Stimulated activated CD4-positive, alpha-beta T cell treated with anti-CD3 and anti-CD28 coated beads, Interleukin-12 subunit alpha, Interleukin-12 subunit beta, amount 100 ng/mL, for 48 hours (primary cell): ENCODE measurements at places on chromosomes 2 and 18.
A peak's percentile ranks its signal among the peaks of the same experiment; 100 is the strongest.

DNA sequence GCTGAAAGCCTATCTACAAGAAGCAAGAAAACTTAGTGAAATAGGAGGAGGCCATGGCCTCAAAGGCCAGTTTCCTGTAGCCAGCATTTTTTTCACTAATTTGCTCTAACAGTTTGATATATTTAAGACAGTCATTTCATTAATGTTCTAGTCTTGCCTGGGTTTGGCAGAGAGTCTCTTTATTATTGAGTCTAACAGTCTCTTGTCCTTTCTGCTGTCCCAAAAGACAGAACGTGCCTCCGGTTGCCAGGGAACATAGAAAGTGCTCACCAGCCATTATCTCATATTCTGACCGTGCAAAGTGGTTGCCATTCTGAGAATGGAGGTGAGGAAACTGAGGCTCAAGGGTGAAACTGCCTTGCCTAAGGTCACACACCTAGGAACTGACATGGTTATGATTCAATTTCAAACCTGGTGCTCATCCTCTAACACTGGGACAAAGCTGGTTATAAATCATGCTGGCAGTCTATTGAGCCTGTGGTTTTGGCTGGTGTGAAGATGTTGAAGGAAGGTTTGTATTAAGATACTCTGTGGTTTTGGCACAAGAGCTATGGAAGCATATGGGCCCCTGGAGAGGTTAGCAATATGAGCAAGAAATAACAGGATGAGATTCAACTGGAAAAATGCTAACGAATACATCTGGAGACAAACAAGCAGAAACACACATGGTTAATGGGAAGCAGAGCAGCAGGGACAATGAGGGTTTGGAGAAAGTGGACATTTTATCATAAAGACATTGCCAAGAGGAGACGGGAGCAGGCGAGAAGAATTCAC is 903.3 kb upstream of the KLHL29 start:
- DNase-seq: no peak

- no peak for DNase-seq
Observed at GRCh38 chr18:55462652-55463051, 125.3 kb downstream of the TCF4 start.

DNA sequence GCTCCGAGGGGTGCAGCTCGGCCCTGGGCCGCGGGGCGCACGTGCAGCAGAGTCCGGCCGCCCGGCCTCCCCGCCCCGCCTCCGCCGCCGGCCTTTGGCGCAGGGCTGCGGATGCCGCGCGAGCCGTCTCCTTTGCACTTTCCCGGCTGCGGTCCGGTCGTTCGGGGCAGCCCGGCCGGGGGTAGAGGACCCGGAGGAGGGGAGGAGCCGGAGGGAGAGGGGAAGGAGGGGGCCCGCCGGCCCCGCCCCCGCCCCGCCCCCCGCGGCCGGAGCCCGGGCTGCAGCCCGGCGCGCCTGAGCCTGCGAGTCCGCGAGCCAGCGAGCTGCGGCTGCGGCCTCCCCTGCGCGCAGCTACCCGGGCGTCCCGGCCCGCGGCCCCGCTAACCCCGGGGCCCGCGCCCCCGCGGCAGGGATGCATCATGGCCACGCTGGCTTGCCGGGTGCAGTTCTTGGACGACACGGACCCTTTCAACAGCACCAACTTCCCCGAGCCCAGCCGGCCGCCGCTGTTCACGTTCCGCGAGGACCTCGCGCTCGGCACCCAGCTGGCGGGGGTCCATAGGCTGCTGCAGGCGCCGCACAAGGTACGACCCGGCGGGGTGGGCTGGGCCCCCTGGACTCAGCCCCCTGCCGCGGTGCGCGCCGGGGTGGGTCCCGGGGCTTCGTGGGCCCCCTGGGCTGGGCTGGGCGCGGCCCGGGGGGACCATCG is at the start of gene FHOD3:
FHOD3 (plus strand) TSS at position 297 of the 709 bp plus-strand sequence; CDS start at position 420, 123 bp downstream.
- no peak for DNase-seq

GRCh38 chr2:88838165-88838635 is 146.7 kb downstream of the RPIA start:
- no peak for DNase-seq

GRCh38 chr2:118794546-118794945 is 52.9 kb downstream of the EN1 start:
- DNase-seq: no peak

- DNase-seq: no peak
Observed at GRCh38 chr18:5997361-5997760, 102.0 kb upstream of the TMEM200C start.

GRCh38 chr2:7288484-7288883 is 371.3 kb downstream of the RNF144A start:
- DNase-seq: no peak

DNA sequence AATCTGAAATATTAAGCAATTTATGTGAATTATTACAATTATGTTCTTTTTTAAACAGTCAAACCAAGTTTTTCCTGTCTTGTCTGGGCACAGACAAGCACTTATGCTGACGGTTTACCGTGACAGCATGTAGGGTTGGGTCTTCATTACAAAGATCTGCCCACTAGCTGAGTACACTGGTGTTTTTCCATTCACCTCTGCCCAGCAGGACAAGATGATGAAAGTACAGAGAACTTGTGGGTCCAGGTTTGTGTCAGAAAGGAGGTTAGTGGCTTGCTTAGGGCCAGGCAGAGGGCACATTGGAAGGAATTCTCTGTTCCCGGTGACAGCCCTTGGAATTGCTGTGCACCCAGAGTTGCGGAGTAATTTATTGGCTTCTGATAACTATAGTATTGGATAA is 14.0 kb downstream of the NABP1 start:
- no peak for DNase-seq

GRCh38 chr2:69307579-69308064 is 79.4 kb downstream of the GFPT1 start:
- DNase-seq: no peak

DNA sequence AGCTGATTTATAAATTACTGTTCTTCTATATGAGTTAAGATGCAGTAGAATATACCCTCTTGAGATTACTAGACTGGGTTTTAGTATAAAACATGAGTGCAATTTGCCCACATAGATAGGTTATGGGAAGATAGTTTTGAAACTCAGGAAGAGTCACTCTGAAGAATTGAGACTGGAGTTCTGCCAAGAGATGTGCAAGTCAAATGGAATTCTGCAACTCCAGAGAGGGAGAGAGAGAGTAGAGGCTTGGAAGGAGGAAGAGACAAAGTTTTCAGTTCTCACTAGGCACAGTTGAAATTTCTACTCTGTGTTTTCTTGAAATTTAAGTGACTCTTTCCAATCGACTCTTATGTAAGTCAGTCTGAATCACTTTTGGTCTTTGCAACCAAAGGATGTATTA is 878.8 kb downstream of the TSN start:
- DNase-seq: no peak

- no peak for DNase-seq
Observed at GRCh38 chr2:71694501-71695234, 241.3 kb downstream of the DYSF start.

DNA sequence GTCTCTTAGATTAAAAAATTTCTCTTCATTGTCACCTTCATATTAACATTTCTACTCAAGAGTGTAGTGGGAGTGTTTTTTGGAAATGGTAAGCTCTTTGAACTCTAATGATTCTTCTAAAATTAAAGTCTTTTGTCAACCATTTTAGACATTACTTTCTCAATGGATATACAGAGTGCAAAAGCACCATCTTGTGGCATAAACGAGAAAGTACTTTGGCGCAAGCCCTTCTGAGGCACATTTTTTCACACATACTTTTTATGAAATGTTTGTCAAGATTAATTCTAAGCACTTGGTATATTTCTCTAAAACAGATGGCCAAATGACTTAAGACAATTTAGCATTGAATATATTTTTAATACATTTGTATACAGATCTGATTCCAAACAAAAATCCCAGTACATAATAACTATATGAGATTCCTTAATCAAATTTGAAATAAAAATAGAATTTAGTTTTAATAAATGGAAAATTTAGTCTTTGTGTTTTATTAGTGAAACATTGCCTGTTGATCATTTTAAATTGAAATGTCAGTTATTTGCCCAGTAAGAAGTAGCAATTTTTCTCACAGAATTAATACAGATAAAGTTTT is 63.3 kb upstream of the GALNT5 start:
- peak; percentile 18 for DNase-seq

- no peak for DNase-seq
Observed at GRCh38 chr2:241672243-241673188, 14.1 kb downstream of the DTYMK start.

GRCh38 chr2:183542606-183543005 is 418.4 kb downstream of the NUP35 start:
- DNase-seq: no peak

DNA sequence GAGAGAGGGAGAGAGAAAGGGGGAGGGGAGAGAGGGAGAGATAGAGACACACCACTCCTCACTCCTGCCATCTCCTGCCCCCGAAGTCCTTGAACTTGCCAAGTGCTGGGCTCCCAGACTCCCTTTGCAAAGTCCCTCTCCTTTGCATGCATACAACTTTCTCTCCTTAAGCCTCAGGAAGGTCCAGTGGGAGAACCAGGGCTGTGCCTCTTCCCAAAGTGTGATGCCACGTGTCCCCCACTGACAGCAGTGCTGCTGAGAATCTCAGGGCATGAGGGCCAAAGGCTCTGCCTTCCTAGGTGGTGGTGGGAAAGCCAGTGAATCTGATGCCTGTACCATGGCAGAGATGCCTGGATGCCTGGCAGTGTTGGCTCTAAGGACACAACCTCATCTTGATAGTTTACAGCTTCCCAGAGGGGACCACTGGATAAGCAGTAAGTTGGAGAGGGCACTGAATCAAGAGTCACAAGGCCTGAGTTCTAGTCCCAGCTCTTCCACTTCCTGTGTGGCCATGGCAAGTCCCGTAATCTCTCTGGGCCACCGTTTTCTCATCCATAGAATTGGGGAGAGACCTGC is 103.4 kb downstream of the CLIP4 start:
- no peak for DNase-seq

DNA sequence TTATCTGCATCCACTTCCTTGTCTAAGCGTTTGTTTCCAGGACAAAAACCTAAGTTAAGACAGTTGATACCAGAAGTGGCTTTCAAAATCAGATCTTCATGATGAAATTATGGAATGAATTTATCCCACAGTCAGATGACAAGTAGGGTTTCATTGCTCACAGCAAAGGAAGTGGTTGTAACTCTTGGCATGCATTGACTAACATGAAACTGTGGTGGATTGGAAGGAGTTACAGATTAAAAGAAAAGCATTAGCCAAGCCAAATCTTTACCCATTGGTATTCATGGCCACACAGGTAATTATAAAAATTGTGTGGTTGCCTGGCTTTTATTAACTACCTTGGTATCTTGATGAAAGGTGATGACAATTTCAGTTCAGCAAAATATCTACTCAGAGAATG is 438.0 kb upstream of the NXPH2 start:
- no peak for DNase-seq

- DNase-seq: no peak
Observed at GRCh38 chr2:101063352-101064124, 61.4 kb downstream of the RPL31 start.

DNA sequence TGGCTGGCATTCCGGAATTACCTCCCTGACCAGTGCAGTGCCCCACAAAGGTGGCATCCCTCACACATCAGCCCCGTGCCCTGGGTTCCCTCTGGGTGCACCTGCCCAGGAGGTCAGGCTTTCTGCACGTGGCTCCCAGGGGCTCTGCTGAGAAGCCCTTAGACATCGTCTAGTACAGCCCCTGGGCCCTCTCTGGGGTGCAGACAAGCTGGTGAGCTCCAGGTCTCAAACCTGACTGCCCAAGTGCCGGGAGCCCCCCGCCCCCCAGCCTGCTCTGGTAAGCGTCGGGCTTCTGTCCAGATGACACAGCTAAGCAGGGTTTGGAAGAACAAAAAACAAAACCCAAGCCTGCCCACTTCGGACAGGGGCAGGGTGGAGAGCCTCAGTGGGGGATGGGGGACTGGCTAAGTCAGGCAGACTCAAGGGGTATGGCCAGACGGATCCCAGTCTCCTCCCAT is 20.2 kb downstream of the TWIST2 start:
- no peak for DNase-seq

GRCh38 chr2:28427741-28428415 is 35.2 kb downstream of the FOSL2 start:
- DNase-seq: no peak

GRCh38 chr18:26057344-26057773 is 33.1 kb downstream of the SS18 start:
- DNase-seq: no peak

DNA sequence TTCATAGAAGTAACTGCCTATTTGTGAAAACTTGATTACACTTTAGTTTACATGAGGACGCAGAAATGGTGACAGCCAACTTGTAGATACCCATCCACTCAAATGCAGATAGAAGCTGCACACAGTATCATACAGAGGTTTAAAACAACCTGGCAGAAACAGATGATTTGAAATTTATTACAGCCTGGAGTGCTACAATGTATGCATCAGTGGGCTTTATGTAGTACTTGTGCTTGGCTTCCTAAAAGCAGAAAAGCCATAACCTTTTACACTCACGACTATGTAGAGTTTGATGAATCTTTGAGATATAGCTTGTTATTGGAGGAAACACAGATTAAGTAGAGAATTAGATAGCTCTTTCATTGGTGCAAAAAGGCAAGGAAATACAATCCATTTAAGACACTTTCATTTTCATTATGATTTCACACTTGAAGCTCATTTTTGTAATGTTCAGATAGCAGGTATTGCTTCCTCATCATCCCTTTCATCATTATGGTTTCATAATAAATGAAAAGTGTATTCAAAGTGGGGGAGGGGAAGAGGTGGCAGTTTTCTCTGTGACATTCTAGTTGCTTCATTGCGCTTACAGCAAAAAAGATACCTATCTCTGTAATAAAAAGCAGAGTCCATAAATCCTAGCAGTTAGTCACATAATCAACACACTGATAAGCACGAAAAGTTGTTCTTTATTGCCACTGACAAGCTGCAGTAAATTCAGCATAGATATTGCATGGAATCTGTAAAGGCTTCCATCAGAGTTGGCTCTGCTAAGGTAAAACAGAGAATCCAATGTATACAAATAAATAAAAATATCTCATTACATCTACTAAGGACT is 789.8 kb upstream of the FSHR start:
- no peak for DNase-seq

- no peak for DNase-seq
Observed at GRCh38 chr2:27843992-27844391, 46.2 kb downstream of the RBKS start.

DNA sequence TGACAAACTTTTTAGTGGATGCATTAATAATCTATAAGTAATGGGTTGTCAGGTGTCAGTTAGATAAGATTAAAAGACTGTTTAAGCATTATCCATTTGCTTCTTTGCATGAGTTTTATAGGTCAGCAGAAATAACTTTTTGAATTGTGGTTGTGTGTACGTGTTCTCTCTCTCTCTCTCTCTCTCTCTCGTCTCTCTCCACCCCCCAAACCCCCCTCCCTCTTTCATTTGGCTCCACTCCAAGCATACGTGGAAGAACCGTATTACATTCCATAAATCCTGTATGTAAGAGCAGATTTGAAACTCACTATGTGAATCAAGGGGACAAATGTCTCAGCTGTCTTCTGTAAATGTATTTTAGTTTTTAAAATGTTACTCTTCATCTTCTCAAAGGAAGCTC is 120.2 kb downstream of the MEIS1 start:
- DNase-seq: no peak

DNA sequence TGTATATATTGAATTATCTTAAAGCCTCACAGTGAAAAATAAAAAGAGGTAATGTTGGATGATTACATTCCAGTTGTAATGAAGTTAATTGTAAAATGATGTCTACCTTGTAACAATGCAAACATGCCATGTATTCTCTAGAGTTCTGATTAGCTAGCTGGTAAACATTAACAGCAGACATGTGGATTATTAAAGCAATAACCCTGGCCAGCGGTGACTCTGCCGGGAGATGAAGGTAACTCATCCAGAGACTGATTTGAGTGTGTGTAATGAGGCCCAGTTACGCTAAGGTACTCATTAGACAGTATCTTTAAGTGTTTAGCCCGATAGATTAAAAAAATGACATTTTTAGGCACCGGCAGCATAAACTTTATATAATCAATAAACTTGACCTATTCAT is 79.6 kb upstream of the REV1 start:
- no peak for DNase-seq
